Stimulated activated CD8-positive, alpha-beta memory T cell treated with anti-CD3 and anti-CD28 coated beads, Interleukin-15, amount 100 ng/mL, for 24 hours (primary cell): ENCODE measurements at places on chromosomes 13 and 19.

- DNase-seq = no peak
Measured at GRCh38 chr19:56159009-56159559, 16.7 kb upstream of the GALP start.

- DNase-seq = no peak
Measured at GRCh38 chr19:45908956-45909355, 5.6 kb downstream of the NANOS2 start.

GRCh38 chr19:34325181-34325580 lies 39.8 kb upstream of the GPI start:
- DNase-seq = no peak

GRCh38 chr13:94079876-94080275 lies 399.6 kb downstream of the DCT start:
- DNase-seq = no peak

DNA sequence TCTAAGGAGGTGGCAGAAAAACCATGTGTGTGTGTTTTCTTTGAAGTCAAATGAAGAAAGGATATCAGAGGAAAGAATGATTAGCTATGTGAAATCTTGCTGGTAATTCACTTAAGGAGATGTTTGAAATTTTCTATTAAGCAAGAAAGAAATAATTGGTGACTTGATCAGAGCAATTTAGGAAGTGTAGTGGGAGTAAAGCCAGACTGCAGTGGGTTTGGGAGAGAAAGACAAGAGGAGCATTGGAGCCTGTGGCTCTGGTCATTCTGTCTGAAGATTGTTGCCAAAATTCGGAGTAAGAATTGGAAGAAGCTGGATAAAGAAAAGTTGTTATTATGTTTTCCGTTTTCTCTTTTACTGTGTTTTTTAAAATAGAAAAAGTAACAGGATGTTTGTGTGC lies 640.5 kb downstream of the GPC5 start:
- DNase-seq = no peak

DNA sequence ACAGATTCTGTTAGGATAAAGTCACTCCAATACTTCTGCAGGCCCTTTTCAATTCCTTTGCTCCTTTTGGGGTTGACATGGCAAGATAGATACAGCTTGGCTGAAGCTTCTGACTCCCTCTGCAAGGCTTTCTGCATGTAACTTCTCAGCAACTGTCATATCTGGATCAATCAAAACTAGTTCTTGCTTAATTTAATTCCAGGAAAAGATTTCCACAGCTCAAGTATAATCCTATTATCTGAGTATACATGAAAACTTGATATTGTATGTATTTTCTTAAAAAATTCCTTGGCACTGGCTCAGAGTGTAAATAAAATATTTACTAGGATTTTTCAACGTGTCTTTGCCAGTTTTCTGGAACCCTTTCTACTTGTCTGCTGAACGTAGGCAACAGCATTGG lies 109.6 kb downstream of the STARD13 start:
- DNase-seq = no peak

DNA sequence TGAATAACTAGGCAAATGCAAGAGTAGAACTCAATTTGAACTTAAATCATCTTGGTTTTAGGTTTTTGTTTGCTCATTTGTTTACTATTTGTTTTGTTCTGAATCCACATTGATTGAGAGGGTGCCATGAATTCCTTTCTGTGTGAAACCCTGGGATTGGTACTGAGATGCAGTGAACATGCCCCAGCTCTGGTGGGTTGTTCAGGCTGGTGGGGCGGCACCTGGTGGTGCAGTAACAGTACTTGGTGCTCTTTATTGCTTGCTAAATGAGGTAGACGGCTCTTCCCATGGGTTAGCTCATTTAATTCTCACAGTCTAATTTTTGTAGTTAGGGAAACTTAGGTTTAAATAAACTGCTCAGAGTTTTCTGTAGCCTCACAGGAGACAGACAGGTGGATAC lies 48.4 kb downstream of the WASF3 start:
- no peak for DNase-seq

GRCh38 chr13:90385781-90386489 lies 961.6 kb upstream of the MIR17HG start:
- no peak for DNase-seq

- no peak for DNase-seq
Measured at GRCh38 chr19:44003461-44004009, 778 bp downstream of the ZNF230 start.

DNA sequence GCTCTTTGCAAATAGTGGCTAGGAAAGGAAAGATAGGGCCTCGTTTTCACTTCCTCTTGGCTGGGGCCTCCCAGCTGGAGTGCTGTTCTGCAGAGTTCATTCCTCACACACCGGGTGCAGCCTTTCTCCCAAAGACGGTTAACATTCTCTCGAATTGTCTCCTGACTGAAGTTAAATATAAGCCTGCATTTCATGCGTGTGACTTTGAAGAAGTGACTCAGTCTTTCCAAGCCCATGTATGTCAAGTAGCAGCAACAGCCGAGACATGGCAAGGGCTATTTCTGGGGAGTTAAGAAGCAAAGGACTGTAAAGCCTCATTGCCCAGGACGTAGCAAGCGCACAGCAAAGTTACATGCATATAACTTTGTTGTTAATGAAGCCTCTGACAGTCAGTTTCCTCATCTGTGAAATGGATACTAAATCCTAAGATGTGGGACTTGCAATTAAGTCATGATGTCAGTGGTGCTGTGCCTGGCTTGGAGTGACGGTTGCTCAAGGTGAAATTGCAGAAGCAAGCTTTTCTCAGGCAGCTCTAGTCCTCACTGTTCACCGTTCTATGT lies 502.4 kb downstream of the MYO16 start:
- no peak for DNase-seq

DNA sequence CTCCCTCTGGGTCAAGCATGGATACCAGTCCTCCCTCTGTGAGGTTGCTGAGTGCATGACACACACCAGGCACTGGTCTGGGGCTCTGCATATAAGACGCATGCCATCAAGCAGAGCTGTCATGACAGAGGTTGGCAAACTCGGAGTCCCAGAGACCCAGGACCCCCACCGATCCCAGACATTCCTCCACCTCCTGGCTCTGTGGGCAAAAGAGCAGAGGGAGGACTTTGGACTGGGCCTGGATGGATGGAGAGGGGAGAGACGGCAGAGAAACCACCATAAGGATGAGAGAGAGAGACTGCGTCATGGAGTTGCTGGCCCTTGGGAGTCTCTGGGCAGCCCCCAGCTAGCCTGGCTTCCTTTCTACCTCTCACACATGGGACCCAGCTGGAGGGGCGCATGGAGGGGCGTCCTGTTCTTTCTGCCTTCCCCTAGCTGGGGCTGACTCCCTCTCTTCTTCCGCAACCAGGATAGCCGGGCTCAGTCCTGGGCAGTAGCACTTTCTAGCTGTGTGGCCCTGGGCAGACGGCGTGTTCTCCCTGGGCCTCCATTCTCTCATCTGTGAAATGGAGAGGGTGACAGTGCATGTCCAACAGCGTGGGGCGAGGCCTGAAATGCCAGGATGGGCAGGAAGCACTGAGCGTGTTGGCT lies 1.6 kb downstream of the HPN start:
- DNase-seq = no peak

GRCh38 chr19:43678512-43679261 lies 8.7 kb upstream of the PLAUR start:
- no peak for DNase-seq

DNA sequence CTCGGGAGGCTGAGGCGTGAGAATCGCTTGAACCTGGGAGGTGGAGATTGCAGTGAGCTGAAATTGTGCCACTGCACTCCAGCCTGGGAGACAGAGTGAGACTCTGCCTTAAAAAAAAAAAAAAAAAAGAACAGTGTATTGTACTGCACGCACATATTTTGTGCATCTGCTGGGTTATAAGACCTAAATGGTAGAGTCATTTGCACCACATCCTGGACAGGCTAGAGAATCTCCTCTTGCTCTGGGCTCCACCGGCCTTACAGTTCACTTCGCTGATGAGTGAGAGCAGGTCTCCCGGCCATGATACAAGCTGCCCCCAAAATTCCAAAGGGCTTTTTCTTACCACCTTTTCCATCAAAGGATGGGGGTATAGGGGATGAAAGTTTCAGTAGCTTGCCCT lies 7.2 kb upstream of the SAE1 start:
- DNase-seq = no peak

- no peak for DNase-seq
Measured at GRCh38 chr13:113495494-113496210, 5.1 kb upstream of the DCUN1D2 start.

DNA sequence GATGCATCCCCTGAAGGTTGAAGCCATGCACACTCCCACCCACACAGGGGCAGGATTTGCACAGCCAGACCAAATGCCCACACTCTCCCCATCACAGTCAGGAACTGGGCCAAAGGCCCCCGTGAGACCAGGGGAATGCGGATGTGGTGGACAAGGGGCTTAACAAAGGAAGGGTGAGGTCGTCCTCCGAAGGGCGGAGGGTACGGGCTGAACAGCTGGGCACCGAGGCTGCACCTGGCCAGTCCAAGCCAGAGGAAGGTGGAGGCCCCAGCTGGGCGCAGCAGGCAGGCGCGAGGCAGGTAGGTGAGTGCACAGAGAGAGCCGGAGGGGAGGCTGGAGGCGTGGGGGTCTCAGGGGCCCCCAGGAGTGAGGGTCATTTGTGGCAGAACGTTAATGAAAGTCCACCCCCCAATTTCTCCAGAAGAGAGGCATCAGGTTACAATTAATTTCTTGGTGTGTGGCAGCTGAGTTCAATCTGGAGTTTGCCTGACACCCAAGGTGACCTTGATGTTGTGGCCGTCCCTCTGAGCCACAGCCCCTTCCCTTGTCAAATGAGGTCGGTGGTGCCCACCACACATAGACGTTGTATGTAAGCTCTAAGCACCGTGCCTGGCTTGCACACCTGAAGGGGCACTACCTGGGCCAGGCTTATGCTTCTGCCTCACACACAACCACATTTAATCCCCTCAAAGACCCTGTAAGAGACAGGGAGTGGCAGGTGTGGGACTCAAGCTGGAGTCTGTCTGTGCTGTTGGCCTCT lies 2.9 kb downstream of the KLK15 start:
- DNase-seq = no peak

DNA sequence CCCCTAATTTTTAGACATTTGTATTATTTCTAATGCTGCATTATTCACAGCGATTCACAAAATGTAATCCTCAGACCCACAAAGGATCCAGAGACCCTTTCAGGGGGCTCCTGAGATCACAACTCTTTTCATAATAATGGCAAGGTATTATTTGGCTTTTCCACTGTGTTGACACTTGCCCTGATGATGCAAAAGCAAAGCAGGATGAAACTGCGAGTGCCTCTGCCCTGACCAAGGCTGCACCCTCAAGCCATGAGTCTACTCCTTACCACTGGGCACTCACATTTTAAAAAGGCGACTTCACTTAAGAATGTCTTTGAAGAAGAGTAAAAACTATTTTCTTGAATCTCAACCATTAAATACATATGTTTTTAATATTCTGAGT lies 11.4 kb downstream of the ELF1 start:
- DNase-seq = no peak

DNA sequence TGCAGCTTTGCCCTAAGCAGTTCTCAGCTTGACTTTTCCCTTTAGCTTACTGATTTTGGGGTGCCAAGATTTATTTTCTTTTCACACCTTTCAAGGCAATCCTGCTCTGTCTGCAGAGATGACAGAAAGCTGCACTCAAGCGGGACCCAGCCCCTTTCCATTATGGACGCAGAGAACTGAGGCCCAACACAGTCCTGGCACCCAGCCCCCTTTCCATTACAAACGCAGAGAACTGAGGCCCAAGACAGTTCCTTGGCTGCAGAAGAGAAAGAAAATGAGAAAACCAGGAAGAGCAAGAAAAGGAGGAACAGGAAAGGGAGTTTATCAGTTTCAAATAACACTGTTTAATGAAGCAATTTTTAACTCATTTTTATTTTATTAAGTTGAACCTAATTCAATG lies 36.8 kb upstream of the ATP11A start:
- no peak for DNase-seq
